ENCODE measurements at places on chromosomes 16 and 17. TPM values are rescaled to one million over a fixed set of nuclear protein-coding genes. Genes with fewer than 3 reads are reported as not detected.

Gene DPEP3
- total RNA-seq: not detected

DNA sequence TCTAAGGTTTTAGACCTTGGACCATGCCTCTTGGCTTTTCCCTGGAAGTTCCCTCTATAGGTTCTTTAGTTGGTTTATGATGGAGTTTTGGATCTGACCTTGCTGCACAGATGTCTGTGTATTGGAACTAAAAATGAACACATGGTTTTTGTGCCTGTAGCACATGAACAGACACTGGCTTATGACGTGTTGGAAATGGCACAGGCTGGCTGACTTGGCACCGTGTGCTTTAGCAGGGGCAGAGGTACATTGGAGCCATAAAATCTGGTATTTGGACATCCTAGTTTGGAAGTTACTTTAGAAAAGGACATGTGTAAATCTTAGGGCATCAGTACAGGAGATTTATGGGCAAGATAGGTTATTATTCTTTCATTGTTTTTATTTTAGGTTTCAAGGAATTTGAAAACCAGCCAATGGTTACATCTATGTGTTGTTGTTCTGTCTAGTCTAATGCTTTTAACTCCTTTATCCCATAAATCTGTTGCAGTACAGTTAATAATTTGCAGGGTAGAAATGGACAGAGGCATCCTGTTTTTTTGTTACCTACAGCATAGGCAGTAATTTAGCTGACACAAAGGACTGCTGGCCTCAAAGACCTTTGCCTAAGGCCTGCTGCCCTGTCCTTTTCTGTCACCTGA lies 6.0 kb downstream of the SOCS7 start:
- DNase-seq: no peak

DNA sequence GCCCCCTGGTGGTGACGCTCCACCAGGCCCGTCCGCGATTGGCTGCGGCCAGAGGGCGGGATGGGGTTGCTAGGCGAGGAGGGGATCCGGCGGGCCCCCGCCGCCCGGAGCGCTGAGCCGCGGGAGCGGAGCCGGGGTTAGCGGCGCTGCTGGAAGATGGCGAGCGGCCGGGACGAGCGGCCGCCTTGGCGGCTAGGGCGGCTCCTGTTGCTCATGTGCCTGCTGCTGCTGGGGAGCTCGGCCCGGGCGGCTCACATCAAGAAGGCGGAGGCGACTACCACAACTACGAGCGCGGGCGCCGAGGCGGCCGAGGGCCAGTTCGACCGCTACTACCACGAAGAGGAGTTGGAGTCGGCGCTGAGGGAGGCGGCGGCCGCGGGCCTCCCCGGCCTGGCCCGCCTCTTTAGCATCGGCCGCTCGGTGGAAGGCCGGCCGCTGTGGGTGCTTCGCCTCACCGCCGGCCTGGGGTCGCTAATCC lies at the start of gene CPD:
TSS of gene CPD (plus strand) at position 103 of the 478 bp plus-strand sequence. CDS start at position 157, 54 bp downstream.
- DNase-seq: peak; percentile 99

Gene NOTUM
- total RNA-seq: 0.52 TPM

Gene NFATC2IP
- 20.1 TPM for total RNA-seq

Gene TEX14
- total RNA-seq: 0.15 TPM

DNA sequence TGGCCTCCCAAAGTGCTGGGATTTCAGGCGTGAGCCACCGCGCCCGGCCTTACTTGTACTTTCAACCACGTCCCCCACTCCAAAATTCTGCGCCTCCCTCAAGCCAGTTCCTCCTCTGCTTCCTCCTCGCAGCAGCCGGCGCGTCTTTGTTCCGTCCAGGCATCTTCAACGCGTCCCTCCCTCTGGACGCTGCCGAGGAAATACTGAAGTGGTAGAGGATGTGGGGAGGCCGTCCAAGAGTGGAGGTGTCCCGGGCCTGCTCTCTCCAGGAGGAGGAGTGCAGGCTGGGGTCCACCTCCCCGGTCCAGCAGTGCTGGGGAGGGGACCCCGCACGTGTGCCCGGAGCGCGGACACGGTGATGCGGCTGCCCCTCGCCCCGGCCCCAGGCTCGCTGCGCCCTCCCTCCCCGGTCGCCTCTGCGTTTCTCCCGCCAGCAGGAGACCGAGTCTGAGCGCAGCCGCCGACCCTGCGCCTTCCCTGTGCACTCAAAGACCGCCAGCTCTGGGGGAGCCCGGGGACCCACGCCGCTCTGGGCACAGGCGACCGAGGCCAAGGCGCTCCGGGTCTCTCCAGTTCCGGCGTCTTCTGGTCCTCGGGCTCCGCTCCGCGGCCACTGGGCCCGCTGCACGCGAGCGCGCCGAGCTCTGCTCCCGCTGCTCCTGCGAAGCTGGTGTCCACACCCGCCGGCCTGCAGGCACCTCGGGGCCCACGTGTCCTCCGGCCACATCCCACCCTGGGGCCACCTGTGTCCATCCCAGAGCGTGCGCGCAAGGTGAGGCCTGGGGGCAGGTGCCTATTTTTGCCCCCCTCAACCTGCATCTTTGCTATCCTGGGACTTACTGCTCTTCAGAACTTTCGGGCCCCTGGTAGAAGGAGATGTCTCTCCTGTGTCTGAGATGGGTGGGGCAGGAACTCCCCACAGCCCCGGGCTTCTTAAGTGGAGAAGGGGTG lies 31.7 kb downstream of the OSBPL7 start:
- peak; percentile 72 for DNase-seq

Gene FHOD1
- total RNA-seq: 14.5 TPM

Gene NACA2
- total RNA-seq: not detected

Gene CMTM2
- total RNA-seq: not detected

Gene CCDC47
- total RNA-seq: 90.1 TPM

Gene MT1F
- total RNA-seq: 3.0 TPM

GRCh38 chr16:72424757-72425156 lies 252.8 kb upstream of the PMFBP1 start:
- no peak for DNase-seq

Gene SLC13A5
- total RNA-seq: not detected

Gene DEXI
- 124 TPM for total RNA-seq

- no peak for DNase-seq
Measured at GRCh38 chr17:2950846-2951245, 112.6 kb downstream of the OR1D5 start.

Measured in left ventricle myocardium superior (tissue), 1 donor.